Articular chondrocyte of knee joint (primary cell): ENCODE measurements at places on chromosomes 12 and 14. TPM values are rescaled to one million over a fixed set of nuclear protein-coding genes. Genes with fewer than 3 reads are reported as not detected.

The KRT6C gene
- not detected in 2 replicates for total RNA-seq

The MSRB3 gene
- total RNA-seq = 65.7 and 67.8 TPM in 2 replicates

The FOXN3 gene
- 50.9 and 59.7 TPM in 2 replicates for total RNA-seq

The TPPP2 gene
- total RNA-seq = not detected in 2 replicates

The TC2N gene
- 0.39 and 0.43 TPM in 2 replicates for total RNA-seq

The PRR4 gene
- total RNA-seq = 3.4 and 4.2 TPM in 2 replicates

The RPL10L gene
- not detected in 2 replicates for total RNA-seq
